ENCODE measurements at places on chromosomes 1 and 21. TPM values are rescaled to one million over a fixed set of nuclear protein-coding genes. Genes with fewer than 3 reads are reported as not detected.

LCE1E gene
- total RNA-seq: not detected

ITLN2 gene
- total RNA-seq: not detected

SYDE2 gene
- 1.5 TPM for total RNA-seq

REN gene
- total RNA-seq: not detected

CORT gene
- total RNA-seq: 0.48 TPM

SPATA46 gene
- not detected for total RNA-seq

SYT2 gene
- total RNA-seq: not detected

ARMH1 gene
- total RNA-seq: 93.6 TPM

METTL25B gene
- 29.8 TPM for total RNA-seq

CEP85 gene
- total RNA-seq: 41.0 TPM

NR1I3 gene
- total RNA-seq: not detected

OR2L5 gene
- not detected for total RNA-seq

TNNT2 gene
- total RNA-seq: not detected

CLDN8 gene
- total RNA-seq: not detected

FCER1A gene
- total RNA-seq: not detected

Data from T-helper 2 cell treated with Interferon-gamma antibody and Interleukin-4, amounts not matched to agents 100 ng/mL and 5 ng/mL, for 36 hours (primary cell).